ENCODE measurements at places on chromosomes 12 and 14.
A peak's percentile ranks its signal among the peaks of the same experiment; 100 is the strongest.

DNA sequence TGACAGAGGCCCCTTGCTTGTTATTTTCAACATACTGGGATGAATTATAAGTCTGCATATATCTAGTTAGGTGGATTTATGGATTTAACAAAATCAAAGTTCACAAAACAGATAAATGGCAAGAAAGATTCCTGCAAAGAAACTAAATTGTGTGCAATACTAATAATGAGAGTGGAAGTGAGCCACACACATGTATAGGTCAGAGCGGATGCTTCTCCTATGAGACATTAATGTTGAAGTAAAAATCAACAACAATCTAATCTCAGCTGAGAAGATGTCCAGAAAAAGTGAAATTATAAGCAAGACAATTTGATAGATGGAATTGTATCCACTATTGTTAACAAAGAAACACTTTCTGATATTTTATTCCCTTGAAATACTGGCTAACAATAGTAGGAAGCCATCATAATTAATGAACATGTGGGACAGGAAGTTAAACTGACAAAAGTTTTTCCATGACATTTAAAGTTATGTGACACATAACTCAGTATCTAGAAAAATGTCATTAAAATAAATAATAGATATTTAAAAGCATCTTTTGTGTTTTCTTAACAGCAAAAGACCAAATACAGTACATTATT lies 39.7 kb downstream of the RAD51B start:
- no peaks in the 10 kb centered on the region for H3K36me3 ChIP-seq
- peaks cover 14% of the 10 kb centered on the region for H3K4me1 ChIP-seq
- H3K27ac ChIP-seq: no peak overlapping the region

- peaks cover 9% of the 10 kb centered on the region for H3K4me1 ChIP-seq
- H3K27ac ChIP-seq: no peak overlapping the region
- no peaks in the 10 kb centered on the region for H3K36me3 ChIP-seq
- no peak for DNase-seq
Observed at GRCh38 chr12:49541911-49542505, 3.2 kb downstream of the KCNH3 start.

DNA sequence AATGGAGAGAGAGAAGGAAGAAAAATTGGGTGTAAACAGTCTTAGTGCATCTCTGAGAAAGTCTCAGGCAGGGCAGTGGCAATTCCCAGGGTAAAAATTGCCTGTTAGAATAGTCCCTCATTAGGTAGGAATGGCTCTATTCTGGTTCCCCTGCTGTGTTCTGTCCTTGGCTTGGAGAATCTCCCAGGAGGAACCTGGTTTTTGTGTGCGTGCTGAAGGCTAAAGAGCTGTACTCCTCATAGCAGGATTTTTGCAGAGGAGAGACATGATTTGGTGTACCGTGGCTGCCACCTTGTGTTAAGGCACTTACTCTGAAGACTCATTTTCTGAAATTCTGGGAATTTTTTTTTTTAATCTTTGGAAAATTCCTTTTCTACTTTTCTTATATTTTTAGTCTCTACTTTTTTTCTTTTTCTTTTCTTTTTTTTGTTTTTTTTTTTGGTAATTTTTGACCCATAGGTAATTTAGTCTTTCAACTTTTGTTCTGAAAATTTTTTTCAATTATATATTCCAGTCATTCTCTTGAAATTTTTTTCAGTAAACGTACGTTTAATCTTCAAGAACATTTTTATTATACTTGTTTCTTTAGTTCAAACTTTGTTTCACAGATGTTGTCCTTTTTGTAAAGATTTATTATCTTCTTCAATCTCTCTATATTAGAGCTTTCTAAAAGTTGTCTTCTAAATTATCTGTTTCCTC lies 63.8 kb downstream of the FBXO33 start:
- peaks cover 24% of the 10 kb centered on the region for H3K4me1 ChIP-seq
- H3K27ac ChIP-seq: peak overlapping the region; percentile 28
- no peak overlapping the region for H3K4me3 ChIP-seq
- no peaks in the 10 kb centered on the region for H3K27me3 ChIP-seq
- DNase-seq: no peak

GRCh38 chr12:103794309-103795213 lies 46.5 kb downstream of the NT5DC3 start:
- H3K27ac ChIP-seq: no peak overlapping the region
- no peak for DNase-seq
- peaks cover 3% of the 10 kb centered on the region for H3K4me1 ChIP-seq
- H3K36me3 ChIP-seq: peaks cover 34% of the 10 kb centered on the region
- no peak overlapping the region for H3K4me3 ChIP-seq

DNA sequence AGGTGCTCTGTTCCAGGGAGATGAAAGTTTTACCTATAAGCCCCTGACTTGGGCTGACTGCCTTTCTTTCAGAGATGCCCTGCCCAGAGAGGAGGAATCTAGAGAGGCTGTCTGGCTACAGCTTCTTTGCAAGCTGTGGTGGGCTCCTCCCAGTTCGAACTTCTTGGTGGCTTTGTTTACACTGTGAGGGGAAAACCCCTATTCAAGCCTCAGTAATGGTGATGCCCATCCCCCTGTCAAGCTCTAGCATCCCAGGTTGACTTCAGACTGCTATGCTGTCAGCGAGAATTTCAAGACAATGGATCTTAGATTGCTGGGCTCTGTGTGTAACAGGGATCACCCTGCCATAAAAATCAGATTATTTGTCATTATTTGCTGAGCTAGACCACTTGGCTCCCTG lies 377.6 kb downstream of the FLRT2 start:
- no peaks in the 10 kb centered on the region for H3K27me3 ChIP-seq
- H3K27ac ChIP-seq: no peak overlapping the region
- H3K36me3 ChIP-seq: no peaks in the 10 kb centered on the region

GRCh38 chr12:8156416-8156815 lies 399 bp upstream of the ZNF705A start:
- H3K27ac ChIP-seq: peak overlapping the region; percentile 88
- no peaks in the 10 kb centered on the region for H3K27me3 ChIP-seq
- no peak for DNase-seq
- no peaks in the 10 kb centered on the region for H3K36me3 ChIP-seq

DNA sequence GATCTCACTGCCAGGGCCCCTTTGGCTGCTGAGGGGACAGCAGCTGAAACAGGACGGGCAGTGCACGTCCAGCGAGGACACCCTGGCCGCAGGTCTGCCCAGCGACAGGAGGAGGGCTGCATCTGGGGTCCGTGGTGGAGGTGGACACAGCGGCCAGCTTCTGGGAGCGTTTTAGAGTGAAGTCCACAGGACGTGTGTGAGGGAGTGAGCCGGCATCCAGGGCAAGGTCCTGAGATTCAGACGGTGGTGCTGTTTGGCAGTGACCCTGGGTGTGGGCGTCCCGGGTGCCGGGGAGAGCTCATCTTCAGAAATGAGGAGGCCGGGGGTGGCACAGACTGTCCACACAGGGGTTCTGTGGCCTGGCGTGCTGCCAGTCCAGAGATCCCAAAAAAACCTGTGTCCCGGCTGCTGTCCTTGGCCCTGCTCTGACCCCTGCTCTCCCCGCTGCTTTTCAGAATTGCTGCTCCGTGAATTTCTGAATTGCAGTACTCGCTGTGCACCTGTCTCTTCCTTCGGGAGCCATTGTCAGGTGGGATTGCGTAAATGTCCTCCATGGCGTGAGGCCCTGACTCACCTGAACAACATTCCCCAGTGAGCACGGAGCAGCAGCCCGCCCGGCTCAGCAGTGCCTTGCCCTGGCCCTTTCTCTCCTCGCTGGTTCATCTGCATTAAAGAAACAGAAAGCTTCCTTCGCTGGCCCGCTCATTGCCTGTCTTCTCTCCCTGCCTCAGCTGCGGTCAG lies 183.5 kb upstream of the C14orf180 start:
- peaks cover 6% of the 10 kb centered on the region for H3K27me3 ChIP-seq
- H3K4me1 ChIP-seq: no peaks in the 10 kb centered on the region
- peak; percentile 84 for DNase-seq

DNA sequence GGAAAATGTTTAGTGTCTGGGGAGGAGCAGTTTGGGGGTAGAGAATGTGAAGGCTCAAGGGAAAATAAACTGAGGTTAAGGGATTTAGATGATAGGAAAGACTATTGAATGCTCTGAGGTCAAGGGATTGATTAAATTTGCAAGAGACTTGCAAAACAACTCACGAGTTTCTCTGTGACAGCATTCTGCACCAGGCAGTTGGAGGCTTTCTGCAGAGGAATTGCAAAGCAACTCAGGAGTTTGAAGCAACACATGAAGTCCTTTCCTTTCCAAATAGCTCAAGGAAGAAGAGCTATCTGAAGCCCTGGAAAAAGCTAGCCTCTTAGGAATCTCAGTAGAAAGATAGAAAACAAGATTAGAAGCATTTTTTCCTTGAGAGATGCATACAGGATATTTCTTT lies 23.9 kb downstream of the SLC7A8 start:
- peaks cover 14% of the 10 kb centered on the region for H3K27me3 ChIP-seq
- DNase-seq: no peak
- H3K4me1 ChIP-seq: peaks cover 19% of the 10 kb centered on the region
- no peaks in the 10 kb centered on the region for H3K36me3 ChIP-seq
- no peak overlapping the region for H3K4me3 ChIP-seq

- H3K27me3 ChIP-seq: no peaks in the 10 kb centered on the region
- H3K4me3 ChIP-seq: no peak overlapping the region
- H3K36me3 ChIP-seq: no peaks in the 10 kb centered on the region
- peaks cover 19% of the 10 kb centered on the region for H3K4me1 ChIP-seq
Observed at GRCh38 chr12:60144395-60144794, 548.6 kb downstream of the SLC16A7 start.

DNA sequence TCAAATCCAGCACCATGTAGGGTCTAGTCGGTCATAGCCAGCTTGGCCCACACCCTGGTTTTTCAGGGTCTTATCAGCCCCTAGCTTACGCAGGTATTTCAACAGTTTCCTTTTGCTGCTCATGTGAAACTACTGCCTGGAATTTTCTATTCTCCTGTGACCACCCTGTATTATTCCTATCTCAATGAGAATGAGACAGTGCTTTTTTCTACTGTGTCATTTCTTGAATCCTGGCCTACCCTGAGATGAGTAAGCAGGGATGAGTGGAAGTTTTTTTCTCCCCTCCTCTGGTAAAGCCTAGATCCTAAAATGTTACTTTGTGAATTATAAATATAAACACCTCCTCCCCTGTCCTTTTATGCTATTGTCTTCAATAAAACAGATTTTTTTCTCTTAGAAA lies 62.7 kb upstream of the ARID2 start:
- H3K27me3 ChIP-seq: peaks cover 17% of the 10 kb centered on the region
- no peak overlapping the region for H3K27ac ChIP-seq
- no peaks in the 10 kb centered on the region for H3K36me3 ChIP-seq

DNA sequence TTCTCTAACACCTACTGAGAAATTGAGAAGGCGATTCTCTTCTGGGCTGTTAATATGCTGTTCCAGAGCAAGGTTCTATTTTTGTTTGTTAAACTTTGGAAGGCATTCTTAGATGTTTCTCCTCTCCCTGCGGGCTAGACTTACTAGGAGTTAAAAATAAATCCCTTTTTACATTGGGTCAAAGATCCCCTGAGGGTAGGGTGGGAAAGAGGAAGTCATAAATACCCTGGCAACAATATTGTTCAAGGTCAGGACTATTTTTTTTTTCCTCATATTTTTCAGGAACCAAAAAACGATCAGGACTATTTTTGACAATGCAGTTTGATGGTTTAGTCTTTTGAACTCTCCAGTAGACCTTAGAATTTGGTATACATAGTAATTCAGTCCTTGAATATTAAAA lies 12.0 kb upstream of the SLC2A14 start:
- no peaks in the 10 kb centered on the region for H3K27me3 ChIP-seq
- H3K27ac ChIP-seq: no peak overlapping the region
- H3K36me3 ChIP-seq: no peaks in the 10 kb centered on the region
- peaks cover 8% of the 10 kb centered on the region for H3K4me1 ChIP-seq

GRCh38 chr14:61119006-61119405 lies 138.0 kb downstream of the SLC38A6 start:
- H3K27me3 ChIP-seq: no peaks in the 10 kb centered on the region
- H3K4me1 ChIP-seq: peaks cover 35% of the 10 kb centered on the region
- no peak for DNase-seq
- H3K4me3 ChIP-seq: no peak overlapping the region
- H3K36me3 ChIP-seq: peaks cover 7% of the 10 kb centered on the region

GRCh38 chr12:79183003-79183402 lies 318.4 kb downstream of the SYT1 start:
- no peaks in the 10 kb centered on the region for H3K27me3 ChIP-seq
- no peak overlapping the region for H3K4me3 ChIP-seq
- no peaks in the 10 kb centered on the region for H3K4me1 ChIP-seq
- no peaks in the 10 kb centered on the region for H3K36me3 ChIP-seq

DNA sequence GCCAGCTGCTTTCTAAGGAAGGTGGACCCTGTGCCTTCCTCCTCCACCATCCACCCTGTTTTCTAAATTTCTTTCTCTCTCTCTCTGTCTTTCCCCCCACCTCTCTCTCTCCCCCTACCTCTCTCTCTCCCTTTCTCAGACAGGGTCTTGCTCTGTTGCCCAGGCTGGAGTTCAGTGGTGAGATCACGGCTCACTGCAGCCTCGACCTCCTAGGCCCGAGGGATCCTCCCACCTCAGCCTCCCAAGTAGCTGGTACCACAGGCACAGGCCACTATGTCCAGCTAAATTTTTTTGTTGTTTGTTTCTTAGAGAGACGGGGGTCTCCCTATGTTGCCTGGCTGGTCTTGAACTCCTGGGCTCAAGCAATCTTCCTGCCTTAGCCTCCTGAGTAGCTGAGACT lies 59.8 kb upstream of the STON2 start:
- peaks cover 6% of the 10 kb centered on the region for H3K4me1 ChIP-seq
- no peak overlapping the region for H3K27ac ChIP-seq

- H3K4me3 ChIP-seq: no peak overlapping the region
- peaks cover 17% of the 10 kb centered on the region for H3K36me3 ChIP-seq
- no peaks in the 10 kb centered on the region for H3K27me3 ChIP-seq
Observed at GRCh38 chr12:48078901-48079300, 27.0 kb downstream of the SENP1 start.

GRCh38 chr12:28795311-28795710 lies 353.8 kb upstream of the FAR2 start:
- H3K27me3 ChIP-seq: no peaks in the 10 kb centered on the region
- no peaks in the 10 kb centered on the region for H3K4me1 ChIP-seq

- no peaks in the 10 kb centered on the region for H3K4me1 ChIP-seq
- H3K36me3 ChIP-seq: no peaks in the 10 kb centered on the region
- H3K4me3 ChIP-seq: no peak overlapping the region
- H3K27me3 ChIP-seq: peaks cover 10% of the 10 kb centered on the region
- DNase-seq: no peak
- no peak overlapping the region for H3K27ac ChIP-seq
Observed at GRCh38 chr12:68111995-68112394, 47.5 kb downstream of the IFNG start.

DNA sequence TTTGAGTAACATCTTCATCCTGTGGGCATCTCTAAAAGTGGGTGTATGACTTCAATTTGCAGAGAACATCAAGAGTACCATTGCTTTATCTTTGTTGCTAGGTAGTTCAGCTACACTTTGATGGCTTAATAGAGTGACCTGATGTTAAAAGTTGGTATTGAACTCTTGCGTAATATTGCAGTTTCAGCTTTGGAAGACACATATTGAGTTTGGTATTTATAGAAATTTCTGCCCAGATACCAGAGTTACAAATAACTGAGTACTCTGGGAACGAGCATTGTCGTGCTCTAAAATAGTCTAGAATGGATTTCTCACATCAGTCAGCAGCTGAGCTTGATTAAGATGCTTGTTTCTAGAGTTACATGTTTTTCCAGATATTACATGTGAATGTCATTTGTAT lies 24.8 kb upstream of the AKAP5 start:
- H3K36me3 ChIP-seq: peaks cover 15% of the 10 kb centered on the region
- H3K4me3 ChIP-seq: no peak overlapping the region
- peaks cover 75% of the 10 kb centered on the region for H3K4me1 ChIP-seq
- no peaks in the 10 kb centered on the region for H3K27me3 ChIP-seq

Data from chondrocyte (in vitro differentiated cells).